ENCODE measurements at places on chromosomes 4 and X. TPM values are rescaled to one million over a fixed set of nuclear protein-coding genes. Genes with fewer than 3 reads are reported as not detected.

DNA sequence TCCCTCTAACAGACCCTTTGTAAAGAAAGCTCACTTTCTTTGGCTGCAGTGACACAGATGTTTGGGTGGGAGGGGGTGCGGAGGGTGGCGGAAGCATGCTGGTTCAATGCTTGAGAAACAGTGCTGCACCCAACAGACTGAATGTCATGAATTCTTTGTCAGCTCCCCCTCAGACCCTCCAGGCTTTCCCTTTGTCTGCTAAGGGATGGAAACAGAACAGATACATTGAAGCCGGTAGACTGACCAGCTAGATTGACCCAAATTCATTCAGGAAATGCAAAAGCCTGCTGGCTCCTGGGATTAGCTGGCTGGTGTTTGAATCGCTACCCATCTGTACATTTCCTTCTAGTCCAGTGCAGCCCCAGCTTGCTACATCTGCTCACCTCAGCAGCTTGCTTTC, 90.8 kb upstream of the PAK3 start:
- no peak for DNase-seq

- no peak for DNase-seq
These were observed 218.5 kb downstream of the PRR32 start for GRCh38 chrX:127038065-127038464.

Gene GUCY1B1
- 21.1 TPM for total RNA-seq

Gene UCHL1
- total RNA-seq, result 22.1 TPM
